ENCODE measurements at places on chromosomes 4 and X.

GRCh38 chr4:75924309-75924827 is 16.4 kb downstream of the NAAA start:
- DNase-seq: no peak

DNA sequence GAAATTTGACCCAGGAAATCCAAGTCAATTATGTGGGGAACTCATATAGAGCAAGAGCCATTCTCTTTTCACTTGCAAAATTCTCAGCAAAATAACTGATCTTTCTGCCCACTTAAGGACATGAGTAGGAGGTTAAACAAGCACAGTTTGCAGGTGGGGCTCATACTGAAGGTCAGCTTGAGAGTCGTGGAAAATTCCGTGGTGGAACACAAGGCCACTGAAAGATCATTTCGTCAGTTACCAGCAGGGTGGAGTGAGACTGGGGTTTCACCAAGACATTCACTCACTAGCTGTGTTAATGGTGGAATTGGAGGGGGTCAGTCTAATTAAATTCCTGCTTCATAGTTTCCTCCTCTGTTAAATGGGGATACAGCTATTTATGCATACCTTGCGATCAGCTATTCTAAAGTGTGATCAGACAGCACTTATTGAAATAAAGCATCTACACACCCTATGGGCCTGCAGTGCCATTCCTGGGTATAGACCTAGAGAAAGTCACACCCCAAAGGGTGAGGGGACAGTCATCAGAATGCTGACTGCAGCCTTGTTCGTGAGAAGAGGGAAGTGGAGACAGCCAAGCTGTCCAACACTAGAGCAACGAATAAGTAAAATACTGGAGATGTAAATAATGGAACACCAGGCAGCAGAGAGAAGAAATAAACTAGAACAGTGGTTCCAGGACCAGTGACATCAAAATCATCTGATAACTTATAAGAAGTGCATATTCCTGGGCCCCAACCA is 42.7 kb upstream of the CLNK start:
- DNase-seq: no peak

- no peak for DNase-seq
Observed at GRCh38 chr4:77007358-77008230, 58.0 kb downstream of the SEPTIN11 start.

DNA sequence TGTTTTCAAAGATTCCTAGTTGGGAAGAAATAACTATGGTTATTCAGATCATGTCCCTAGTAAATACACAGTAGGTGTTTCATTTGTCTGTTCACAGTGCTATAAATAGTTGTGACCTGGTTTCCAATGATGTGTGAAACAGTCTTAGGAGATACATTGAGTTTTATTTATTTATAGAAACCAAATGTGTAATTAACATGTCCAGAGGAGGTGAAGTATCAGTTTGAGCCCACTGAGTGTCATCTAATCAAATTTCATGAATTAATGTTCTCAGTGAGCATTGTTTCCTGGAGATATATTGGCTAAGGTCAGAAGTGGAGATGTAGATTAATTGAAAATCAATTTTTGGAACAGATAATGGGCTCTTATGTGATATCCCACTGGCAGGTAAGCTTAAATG is 996.3 kb downstream of the FSTL5 start:
- no peak for DNase-seq

- peak; percentile 75 for DNase-seq
Observed at GRCh38 chr4:140756319-140757231, at the start of gene TBC1D9. Gene TBC1D9 (minus strand): TSS chr4:140756385. CDS start chr4:140756045, 340 bp downstream.

- no peak for DNase-seq
Observed at GRCh38 chrX:48831909-48832291, 3.5 kb downstream of the PCSK1N start.

GRCh38 chr4:11730545-11730944 is 301.9 kb upstream of the HS3ST1 start:
- no peak for DNase-seq

DNA sequence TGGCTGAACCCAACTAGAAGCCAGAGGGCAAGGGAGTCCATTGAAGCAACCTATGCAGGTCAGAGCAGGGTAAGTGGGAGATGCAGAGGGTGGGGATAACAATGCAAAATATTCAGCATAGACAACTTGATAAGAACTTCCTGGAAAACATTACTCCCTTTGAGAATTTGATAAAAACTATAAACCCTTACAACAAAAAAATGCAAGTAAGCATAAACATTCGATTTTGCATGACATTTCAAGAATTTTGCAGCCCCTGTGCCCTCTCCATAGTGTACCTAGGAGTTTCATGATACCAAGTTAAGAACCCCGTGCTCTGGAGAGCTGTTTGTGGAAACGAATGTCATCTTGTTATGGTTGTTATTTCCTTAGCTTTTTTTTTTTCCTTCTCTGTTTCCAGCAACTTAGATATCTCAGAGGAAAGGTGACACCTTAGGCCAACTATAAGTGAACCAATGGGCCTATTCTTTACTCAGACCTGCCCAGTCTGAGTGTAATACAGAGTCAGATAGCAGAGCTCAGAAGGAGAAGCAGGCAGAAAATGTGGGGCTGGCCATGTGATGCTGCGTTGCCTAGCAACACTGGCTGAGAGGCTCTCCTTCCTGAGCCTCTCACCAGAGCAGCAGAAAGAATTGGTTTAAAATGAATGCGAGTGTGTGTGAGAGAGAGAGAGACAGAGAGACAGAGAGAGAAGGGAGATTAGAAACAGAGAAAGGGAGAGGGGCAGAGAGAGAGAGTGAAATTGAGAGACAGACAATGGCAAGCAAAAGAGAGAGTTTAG is 36.7 kb upstream of the GABRQ start:
- no peak for DNase-seq

GRCh38 chr4:140061659-140062289 is 92.2 kb downstream of the MAML3 start:
- no peak for DNase-seq

DNA sequence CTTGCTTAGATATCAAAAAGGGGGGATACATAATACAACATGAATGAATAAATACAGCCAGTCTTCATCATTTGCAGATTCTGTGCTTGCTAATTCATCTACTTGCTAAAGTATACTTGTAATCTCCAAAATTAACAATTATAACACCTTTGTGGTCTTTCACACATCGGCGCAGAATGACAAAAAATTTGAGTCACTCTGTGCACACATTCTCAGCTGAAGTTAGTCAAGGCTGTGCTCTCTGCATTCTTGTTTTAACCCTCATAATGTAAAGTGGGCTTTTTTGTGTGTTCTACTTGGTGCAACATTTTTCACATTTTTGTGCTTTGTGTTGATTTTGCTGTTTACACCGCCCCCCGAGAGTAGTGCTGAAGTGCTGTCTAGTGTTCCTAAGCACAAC is 65.8 kb upstream of the GPRIN3 start:
- DNase-seq: no peak

DNA sequence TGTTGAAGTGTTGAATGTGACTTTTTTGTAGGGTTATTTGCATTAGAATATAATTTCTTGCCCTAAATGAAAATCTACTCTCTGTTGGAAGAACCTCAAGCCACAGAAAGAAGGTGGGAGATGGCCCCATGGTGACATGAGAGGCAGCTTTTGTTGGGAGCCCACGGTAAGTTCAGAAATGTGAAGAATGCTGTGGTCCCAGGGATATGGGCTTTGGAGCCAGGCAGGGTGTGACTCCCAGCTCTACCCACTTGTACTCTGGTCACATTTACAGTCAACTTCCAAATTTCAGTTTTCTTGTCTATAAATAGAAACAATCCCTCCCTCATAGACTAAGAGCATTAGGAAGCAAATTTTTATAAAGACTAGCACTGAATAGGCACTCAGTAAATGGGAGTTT is 177.8 kb downstream of the RAB28 start:
- DNase-seq: no peak

DNA sequence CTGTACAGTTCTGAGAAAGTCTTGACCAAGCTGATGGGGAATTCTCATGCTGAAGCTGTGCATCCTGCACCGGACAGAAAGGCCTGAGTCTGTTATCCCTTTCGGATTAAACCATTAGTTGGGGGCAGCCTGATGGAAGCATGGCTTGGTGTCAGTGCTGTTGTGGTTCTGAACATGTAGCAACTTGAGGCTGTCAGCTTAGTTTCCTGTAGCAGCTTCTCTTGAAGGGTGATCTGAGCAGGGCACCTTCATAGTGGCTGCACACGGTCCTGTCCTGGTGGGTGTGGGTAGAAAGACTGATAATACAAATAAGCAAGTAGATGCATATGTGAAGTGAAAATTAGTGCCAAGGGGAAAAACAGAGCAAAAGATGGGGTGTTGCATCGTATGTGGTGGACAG is 11.7 kb downstream of the KIAA0232 start:
- no peak for DNase-seq

- no peak for DNase-seq
Observed at GRCh38 chr4:154559494-154560418, 3.1 kb upstream of the FGB start.

DNA sequence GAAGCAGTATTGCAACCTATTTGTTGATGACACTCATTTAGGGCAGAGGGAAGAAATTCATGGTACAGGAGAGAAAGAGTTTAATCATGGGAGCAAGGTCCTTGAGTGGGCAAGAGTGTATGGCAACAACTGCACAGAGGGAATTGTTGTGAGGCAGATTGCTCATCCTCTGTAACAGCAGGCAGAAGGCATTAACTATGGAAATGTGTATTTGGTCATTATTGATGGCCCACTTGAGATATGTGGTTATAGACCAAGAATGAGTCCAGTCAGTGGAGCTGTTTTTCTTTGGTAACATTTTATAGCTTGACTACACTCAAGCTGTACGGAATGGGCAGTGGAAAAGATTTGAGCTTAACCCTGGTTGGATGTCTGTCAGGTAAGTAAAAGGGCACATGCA is 15.9 kb downstream of the PLRG1 start:
- DNase-seq: no peak

- no peak for DNase-seq
Observed at GRCh38 chr4:36208893-36209473, 35.3 kb downstream of the ARAP2 start.

GRCh38 chrX:37752936-37753335 is 26.9 kb upstream of the CYBB start:
- no peak for DNase-seq

DNA sequence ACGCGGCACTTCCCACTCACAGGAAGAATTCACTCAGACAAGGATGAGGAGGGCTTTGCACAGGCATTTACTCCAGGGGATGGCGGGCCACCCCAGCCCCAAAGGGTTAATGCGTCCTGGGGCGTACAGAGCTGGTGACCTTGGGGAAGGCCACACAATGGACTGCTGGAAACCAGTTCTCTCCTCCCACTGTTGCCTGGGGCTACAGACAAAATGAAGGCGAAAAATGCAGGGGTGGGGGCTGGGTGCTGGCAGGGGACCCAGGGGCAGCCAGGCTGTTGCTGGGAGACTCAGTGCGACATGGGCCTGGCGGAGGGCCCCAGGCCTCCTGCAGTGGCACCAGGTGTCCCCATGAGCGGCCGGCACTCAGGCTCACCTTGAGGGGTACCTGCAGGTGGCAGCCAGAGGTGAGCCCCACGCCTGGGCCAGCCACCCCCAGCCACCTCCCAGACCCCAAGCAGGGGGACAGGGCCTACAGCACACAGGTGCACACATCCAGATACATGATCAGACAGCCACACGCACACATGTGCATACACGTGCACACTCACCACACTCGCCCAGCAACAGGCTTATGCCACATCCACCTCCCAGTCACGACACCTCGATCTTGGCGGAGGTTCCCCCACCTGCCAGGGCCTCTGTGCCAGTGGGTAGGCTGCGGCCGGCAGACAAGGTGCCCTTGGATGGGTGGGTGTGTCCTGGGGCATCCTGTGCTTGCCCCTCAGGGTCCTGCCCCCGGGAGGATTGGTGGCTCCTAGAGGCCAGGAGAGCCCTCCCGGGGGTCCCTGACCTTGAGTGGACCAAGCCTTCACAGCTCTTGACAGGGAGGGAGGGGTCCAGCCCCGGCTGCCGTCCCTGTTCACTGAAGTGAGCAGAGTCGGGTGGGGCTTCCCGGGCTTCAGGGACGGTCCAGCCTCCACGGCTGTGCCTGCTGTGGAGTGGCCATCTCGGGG is 13.1 kb downstream of the NAT8L start:
- no peak for DNase-seq

GRCh38 chrX:134601240-134601765 is 57.0 kb downstream of the PLAC1 start:
- no peak for DNase-seq

DNA sequence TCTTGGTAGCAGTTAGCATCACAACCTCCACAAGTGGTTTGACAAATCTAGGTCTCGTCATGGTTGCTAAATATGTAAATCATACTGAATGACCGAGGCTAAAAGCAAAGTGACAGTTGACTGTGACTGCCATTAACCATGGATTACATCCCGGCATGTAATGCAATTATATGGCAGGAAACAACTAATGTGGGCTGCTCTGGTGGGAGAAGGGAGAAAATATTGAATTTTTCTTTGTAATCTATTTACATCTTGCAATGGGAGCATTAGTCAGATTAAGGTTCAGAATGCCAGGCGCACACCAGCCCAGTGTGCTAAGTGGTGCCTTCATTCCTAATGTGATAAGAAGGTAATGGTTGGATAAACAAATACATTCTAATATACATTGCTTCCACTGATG is 35.8 kb downstream of the UNC5C start:
- no peak for DNase-seq

DNA sequence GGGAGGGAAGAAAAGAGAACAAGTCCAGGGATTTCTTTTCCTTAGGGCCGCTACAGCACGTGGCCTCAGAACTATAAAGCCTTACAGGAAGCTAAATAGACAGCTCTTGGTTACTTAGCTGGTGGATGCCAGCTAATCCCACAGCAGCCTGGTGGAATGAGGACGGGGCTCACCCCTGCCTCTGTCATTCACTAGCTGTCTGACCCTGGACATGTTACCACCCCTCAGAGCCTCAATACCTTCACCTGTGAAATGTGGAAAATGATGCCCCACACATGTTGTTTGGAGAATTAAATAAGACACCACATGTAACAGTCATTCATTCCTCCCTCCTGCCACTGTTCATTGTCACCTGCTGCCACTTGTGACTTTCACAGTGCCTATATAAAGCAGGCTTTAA is 15.7 kb downstream of the CCKAR start:
- DNase-seq: no peak

DNA sequence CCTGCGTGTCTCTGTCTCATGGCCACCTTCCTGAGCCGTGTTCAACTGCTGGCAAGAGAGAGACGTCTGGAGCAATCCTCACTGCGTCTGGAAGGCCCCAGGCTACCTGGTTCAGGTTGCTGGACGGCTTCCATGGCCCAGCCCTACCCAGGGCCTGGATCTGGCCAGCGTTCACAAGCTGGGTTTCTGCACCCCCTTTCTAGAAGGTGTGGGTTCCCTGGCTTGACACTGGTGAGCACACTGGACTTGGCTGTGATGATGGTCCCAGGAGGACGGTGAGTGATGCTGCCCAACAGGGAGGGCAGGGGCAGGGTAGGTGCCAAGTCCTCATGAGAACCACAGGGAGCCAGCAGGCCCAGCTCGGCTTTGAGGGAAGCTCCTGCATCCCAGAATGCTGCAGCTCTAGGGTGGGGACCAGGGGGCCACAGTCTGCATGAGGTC is 63.4 kb downstream of the HTRA3 start:
- no peak for DNase-seq

DNA sequence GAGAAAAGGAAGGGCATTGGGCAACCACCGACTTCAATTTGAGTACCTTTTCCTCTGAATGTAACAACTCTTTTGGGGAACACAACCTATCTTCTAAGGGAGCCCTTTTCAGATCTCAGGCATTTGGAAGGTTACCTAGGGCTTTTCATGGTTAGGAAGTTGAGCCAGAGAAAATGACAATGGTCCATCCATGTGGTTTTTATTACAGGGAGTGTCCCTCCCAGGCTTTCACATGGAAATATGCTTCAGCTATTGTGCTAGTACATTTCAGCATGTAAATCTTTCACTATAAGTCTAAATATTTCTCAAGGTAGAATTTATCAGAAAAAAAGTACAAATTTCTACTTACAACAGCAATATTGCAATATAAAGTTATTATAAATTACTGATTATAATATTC is 259.8 kb downstream of the IQCM start:
- DNase-seq: no peak
